Daoy (cell line): ENCODE measurements at places on chromosomes 11 and 22.

GRCh38 chr11:1553808-1554594 is 18.1 kb downstream of the DUSP8 start:
- no peak for DNase-seq

DNA sequence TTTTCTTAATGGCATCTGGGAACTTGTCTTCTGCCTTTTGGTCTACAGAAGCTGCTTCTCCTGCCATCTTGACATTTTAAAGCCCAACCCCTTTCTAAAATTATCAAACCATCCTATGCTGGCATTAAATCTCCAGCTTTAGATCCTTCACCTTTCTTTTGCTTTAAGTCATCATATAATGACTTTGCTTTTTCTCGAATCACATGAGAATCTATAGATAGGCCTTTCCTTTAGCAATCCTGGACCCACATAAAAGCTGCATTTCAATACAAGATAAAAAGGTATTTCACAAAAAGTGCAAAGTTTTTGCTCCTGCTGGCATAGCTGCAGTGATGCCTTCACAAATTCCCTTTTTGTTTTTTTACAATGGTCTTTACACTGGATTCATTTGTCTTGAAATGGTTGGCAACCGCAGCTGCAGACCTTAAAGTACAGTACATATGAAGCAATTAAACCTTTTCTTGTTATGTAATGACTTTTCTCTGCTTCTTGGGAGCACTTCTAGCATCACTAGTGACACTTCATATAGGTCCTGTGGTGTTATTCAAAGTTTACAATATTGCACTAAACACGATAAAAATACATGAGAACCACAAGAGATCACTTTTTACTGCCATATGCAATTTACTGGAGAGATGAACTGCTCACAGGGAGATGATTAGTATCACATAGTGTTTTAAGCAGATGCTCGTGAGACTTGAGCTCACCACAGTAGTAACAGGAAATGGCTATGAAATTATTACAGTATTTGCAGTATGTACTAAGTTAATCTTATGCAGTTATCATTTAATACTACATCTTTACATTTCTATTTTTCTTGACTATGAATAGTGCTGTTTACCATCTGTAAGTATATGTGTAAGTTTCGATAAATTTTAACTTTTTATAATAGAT is 41.6 kb downstream of the ACER3 start:
- DNase-seq, result no peak

- no peak for DNase-seq
These were observed 360.3 kb upstream of the PDGFD start for GRCh38 chr11:104524254-104524653.

- no peak for DNase-seq
These were observed 8.1 kb upstream of the SART1 start for GRCh38 chr11:65953471-65953870.

DNA sequence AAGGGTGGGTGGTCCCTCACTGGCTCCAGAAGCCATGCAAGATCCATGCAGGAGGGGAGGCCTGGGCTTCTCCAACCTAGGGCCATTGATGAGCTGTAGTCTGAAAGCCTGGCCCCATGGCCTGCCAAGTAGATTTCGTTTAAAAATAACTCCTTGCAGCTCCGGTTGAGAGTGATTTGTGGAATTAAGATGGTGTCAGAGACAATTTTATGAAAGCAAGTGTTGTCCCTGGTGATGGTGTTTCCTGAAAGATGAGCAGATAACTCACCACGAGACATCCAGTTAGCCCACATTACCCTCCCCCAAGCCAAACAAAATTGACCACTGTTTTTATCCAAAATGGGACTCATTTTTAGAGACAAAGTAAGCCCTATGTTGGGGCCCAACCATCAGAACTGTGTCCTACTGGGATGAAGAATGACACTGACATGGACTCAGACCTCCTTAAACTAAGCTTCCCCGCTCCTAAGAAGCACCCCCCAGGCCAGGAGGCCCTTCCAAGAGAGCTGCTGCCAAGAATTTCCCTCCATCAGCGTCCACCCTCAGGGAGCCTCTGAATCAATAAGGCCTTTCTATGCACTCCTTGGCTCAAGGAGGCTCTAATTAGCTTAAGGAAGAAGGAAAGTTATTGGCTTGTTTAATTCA is 174.2 kb upstream of the NCAM1 start:
- DNase-seq, result no peak

GRCh38 chr22:29719899-29720645 is at the start of gene CABP7:
CABP7 (plus strand) TSS chr22:29720003; CDS start chr22:29720425, 422 bp downstream.
- DNase-seq, result no peak

- DNase-seq, result peak; percentile 85
These were observed 3.6 kb downstream of the PLA2G6 start for GRCh38 chr22:38177926-38178604.

DNA sequence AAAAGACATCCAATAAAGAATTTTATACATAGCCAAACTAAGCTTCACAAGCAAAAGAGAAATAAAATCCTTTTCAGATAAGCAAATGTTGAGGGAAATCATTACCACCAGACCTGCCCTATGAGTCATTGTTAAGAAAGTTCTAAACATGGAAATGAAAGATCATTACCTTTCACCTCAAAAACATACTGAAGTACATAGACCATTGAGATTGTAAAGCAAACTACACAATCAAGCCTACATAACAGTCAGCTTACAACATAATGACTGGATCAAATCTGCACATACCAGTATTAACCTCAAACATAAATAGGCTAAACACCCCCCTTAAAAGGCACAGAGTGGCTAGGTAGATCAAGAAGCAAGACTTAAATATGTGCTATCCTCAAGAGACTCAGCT is 501.0 kb upstream of the LUZP2 start:
- no peak for DNase-seq
